Jurkat, Clone E6-1 (cell line): ENCODE measurements at places on chromosomes 13 and 19.

- DNase-seq = peak; percentile 51
These were observed at the start of gene PNMA8A for GRCh38 chr19:46471116-46471733. TSS of gene PNMA8A (minus strand) at chr19:46471563. CDS start at chr19:46471035, 528 bp downstream.

DNA sequence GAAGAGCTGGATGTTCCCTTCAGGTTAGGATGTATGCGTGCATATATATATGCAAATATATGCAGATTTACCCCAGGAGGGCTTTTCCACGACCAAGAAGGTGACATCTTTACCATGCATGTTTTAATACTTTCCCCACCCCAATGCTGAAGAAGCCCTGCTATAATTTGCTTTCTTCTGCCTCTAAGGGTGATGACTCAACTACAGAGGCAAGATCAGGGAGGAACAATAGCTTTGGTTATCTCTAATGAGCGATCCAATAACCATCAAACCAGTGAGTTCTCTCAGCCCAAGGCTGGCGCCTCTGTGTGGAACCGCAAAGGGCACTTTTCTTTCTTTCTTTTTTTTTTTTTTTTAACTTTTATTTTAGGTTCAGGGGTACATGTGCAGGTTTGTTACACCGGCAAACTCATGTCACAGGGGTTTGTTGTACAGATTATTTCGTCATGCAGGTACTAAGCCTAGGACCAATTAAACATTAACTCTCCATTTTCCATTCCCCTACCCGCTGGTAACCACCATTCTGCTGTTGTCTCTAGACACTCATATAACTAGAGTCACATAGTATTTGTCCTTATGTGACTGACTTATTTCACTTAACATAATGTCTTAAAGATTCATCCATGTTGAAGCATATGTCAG lies 25.7 kb upstream of the UBE2L5 start:
- DNase-seq = no peak

DNA sequence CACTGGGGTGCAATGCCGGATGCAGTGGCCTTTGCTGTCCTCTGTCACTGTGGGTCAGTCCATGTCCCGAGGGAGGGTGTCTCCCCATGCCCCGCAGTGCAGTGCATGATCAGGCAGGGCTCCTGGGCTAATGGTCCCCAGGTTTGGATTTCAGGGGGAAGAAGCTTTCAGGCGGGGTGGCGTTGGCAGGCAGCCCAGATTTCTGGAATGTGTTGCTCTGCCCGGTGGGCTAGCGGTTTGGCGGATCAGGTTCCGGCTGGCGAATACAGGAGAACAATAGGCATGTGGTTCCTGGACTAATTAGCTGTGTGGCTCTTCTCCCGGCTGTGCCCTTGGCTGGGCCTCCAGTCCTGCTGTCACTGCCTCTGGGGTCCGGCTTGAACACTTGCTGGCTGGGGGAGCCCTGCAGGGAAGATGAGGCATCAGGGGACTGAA lies 141.3 kb downstream of the FGF9 start:
- DNase-seq = no peak

DNA sequence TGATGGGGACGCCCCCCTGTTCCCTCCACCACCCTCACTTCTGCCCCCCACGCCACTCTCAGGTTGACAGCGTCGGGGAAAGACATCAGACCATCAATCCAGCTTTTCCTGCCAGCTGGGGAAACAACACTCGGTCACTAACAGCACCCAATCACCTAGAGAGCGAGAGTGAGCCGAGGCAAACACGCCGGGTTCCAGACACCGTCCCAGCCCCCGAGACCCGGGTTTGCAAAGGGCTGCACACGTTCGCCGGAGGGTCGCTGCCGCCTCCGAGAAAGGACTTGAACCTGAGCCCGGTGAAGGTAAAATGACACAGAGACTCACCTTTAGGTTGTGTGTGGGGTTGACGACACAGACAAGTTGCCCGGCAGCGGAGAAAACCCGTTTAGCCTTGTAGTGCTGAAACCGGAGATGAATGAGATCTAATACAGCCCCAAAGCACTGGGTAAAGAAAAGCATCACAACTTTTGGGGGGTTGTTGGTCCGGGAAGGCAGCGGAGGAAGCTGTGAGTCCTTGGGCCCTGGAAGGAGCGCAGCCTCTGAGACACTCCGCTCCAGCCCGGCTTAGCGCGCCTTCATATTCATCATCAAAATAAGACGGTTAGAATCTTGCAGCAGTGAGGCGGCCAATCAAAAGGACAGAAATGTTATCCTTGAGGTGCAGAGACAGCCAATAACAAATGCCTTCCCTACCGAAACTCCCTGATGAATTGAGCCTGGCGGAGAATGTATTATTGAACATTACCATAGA lies at the start of gene SIAH3:
TSS of gene SIAH3 (minus strand) at position 583 of the 751 bp plus-strand sequence. CDS start at position 459, 124 bp downstream.
- no peak for DNase-seq

- no peak for DNase-seq
These were observed 29.1 kb downstream of the SIGLEC5 start for GRCh38 chr19:51600940-51601580.

GRCh38 chr19:37505958-37506386 lies 767 bp upstream of the ZNF793 start:
- no peak for DNase-seq

DNA sequence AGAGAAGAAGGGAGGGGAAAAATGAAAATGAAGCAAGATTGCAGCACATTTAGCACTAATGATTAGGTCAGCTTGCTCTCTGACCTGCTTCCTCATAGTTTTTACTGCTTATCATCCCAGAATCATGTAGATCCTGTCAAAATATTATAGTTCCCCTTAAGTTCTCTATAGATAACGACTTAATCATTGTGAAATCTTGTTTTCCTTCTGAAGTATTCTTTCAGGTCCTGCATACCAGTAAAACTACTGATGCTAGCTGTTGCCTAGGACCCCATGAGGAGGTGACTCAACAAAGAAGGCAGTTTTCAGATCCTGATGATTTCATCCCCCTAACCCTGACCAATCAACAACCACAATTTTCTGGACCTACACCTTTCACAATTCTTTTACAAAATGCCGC lies 1131.7 kb downstream of the SLITRK5 start:
- DNase-seq = no peak

DNA sequence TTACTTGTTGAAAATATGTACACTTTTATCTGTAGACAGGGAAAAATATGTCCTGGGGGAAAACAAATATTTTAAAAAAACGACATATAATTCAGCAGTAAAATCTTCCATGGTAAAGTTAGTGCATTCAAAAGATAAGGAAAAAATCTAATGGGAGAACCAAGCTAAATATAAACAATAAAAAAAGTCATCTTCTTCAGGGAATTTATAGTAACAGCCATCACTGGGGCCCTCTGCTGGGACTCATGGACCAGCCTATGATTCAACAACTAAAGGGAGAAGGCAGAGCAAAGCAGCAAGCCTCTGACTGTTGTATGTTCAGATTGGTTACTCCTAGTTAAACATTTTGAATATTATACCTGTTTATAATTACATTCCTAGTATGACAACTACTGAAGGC lies 93.0 kb downstream of the ITGBL1 start:
- DNase-seq = no peak

DNA sequence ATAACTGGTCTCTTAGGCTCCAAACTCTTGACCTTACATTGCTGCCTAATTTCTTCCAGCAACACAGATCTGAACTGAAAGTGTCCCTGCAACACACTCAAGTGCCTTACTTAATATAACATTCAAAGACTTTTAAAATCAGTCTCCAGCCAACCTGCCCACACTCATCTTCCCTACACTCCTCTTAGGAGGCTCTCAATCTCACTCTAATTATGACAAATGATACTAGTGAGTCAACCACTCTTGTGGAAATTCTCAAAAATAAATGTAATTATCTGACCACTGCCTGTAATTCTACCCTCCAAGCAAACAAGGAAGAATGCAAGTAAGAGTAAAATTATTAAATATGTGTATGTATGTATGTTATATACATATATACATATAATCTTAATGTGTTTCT lies 348.1 kb upstream of the MIR17HG start:
- DNase-seq = no peak

DNA sequence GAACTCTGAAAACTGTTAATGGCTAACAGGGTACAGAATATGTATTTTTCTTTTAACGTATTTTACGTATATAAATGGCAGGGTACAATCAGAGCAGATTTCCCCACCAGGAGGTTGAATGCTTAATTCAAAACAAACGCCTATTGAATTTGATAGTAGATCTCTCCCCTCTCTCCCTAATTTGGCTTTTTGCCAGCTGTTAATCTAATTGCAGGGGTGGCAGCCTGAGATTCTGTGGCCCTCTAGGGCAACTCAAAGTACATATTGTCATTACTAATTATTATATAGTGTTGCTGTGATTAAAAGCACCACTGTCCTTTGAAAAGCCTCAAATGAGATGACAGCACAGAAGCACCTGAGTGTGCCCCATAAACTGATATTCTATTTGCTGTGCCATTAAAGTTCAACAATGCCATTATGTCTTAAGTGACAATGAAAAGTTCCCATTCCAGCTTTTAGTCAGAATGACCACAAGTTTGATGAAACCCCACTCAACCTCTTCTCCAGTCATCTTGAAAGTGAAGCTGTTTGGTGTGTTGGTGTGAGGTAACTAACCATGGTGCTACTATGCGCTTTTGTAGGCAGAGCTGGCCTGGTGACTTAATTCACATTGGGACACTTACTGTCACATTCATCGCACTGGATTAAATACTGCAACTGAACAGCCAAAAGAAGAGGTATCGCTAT lies 351.4 kb downstream of the KCNRG start:
- no peak for DNase-seq

GRCh38 chr19:8306235-8307054 lies 1.7 kb downstream of the CD320 start:
- no peak for DNase-seq

DNA sequence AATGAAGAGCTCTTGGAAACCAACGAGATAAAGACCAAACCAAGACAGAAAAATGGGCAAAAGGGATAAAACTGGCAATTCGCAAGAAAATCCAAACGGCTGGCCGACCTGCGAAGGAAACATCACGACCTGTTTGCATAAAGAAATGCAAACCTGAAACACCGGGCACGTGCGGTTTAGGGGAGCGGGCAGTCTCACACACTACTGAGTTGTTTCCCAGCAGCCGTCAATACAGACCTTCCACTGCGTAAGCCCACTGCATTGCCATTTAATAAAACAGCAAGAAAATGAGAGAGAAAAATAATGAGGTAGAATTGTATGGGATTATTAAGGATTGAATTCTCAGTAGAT lies 642 bp upstream of the PEG3 start:
- DNase-seq = no peak
